Sigmoid colon (tissue), 7 donors: ENCODE measurements at places on chromosomes 2 and 18. TPM values are rescaled to one million over a fixed set of nuclear protein-coding genes. Genes with fewer than 3 reads are reported as not detected.

The TANK gene
- 35.2 TPM for polyA plus RNA-seq

The C2orf66 gene
- polyA plus RNA-seq = 0.03 TPM

- no peak for DNase-seq
Observed at GRCh38 chr2:4107179-4107578, 403.8 kb downstream of the DCDC2C start.

DNA sequence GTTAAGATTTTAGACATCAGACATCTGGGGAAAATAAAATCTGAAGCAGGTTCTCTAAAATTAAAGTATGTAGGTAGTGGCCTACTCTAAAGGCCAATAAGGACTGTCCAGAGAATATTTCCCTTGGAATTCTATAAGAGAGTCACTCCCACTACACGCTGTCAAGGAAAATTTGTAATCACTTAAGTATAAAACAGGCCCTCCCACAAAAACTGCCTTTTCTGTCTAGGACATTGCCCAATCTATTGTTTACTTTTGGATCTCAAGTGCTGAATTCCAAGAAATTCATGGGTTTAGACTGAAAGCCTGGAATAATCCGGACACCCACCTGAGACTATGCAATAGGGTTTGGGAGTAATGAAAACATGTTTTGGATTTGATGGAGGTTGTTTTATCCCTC lies 1.7 kb upstream of the SRBD1 start:
- no peak for DNase-seq

DNA sequence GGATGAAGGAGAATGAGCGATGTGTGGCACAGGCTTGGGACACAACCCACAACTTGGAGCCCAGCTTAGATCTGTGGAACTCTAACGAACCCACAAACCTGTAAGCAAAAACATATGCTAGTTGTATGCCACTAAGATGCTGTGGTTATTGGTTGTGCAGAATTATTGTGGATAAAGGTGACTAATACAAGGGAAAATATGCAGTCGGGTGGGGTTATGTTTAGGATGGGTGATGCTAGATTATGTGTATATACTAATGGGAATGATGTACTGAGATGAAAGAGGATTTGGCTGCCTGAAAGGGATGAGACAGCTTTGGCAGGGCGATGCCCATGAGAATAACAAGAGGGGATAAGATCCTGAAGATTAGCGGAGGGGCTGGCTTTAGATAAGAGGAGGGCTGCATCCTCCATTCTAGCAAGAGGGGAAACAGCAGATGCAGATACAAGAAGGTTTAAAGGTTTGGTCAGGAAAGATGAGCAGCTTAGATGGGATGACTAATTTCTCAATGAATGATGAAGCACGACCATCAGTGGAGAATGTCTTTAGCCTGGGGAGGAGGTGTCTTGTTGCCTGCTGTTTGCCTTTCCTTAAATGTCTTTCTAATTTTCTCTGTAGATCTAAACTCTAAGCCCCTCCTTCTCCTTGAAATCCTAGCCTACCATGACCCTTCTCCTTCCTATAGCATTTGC lies 49.6 kb downstream of the GALNT14 start:
- DNase-seq = no peak

- DNase-seq = no peak
Observed at GRCh38 chr2:44884231-44884630, 57.3 kb upstream of the SIX3 start.

The CNRIP1 gene
- 16.2 TPM for polyA plus RNA-seq

The MYCN gene
- 0.60 TPM for polyA plus RNA-seq

GRCh38 chr18:55038162-55038561 lies 78.9 kb upstream of the CCDC68 start:
- DNase-seq = no peak

DNA sequence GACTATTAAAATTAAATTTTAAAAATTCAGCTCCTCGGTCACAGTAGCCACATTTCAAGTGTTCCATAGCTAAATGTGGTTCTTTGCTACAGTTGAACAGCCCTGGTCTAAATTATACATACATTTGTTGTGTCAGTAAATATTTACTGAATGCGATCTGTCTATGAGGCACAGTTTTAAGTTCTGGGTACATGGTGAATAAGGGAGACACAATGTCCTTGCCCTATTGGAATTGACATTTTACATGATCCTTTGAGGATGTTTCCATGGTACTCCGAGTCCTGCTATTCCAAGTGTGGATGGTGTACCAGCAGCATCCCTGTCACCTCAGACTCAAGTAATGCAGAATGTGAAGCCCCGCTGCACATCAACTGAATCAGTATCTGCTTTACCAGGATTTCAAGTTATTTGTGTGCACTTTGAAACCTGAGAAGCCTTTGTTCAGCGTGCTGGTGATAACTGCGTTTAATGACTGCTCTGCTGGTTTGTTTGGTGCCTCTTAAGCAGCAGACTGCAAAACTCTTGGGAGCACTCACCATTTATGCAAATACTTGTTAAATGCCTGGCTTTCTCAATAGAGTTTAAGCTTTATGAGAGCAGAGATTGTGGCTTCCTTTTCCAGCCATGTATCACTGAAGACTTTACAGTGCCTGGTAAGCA lies 1.5 kb downstream of the GALNT1 start:
- no peak for DNase-seq

- no peak for DNase-seq
Observed at GRCh38 chr2:217703999-217704398, 298.8 kb downstream of the TNS1 start.

DNA sequence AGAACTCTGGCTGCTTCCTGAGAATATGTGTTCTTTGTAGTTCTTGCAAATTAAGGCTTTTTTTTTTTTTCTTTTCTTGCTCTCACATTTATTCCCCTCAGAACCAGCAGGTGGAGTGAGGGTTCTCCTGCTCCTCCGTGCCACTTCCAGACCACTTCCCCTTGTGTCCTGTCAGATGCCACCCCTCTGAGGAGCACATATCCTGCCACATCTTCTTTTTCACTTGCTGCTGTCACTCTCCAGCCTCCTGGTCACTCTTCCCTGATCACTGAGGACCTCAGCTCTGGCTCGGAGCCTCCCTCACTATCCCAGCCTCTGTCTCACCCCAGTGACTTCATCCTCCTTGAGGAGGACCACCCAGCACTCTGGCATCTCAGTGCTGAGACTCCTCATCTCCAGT lies 100.5 kb downstream of the TACR1 start:
- no peak for DNase-seq
